HL-60 (cell line): ENCODE measurements at places on chromosomes 1 and 21.

- no peak for DNase-seq
Measured at GRCh38 chr1:196678510-196678884, 26.7 kb downstream of the CFH start.

- DNase-seq = no peak
Measured at GRCh38 chr21:33696465-33696864, 54.2 kb downstream of the ITSN1 start.

DNA sequence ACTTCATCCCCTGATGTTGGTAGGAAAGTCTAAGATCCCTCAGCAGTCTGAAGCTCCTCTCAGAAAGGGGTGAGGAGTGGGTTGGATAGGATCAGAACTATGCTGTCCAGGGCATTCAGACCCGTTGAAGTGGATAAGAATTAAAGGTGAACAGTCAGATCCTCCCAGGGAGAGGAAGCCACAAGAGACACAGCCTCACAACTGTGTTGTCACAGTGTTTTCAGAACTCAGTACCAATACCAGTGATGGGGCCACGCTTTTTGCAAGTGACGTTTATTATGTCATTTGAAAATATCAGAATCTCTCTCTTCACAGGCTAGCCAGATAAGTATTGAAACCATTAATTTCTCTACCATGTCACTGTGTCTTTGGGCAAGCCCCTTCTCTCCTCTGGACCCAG lies 15.4 kb upstream of the EPS15 start:
- no peak for DNase-seq

GRCh38 chr1:6545276-6546112 lies 8.8 kb downstream of the NOL9 start:
- DNase-seq = no peak

- no peak for DNase-seq
Measured at GRCh38 chr1:68276448-68276847, 44.1 kb upstream of the WLS start.

- peak; percentile 32 for DNase-seq
Measured at GRCh38 chr1:172533513-172534151, 682 bp downstream of the SUCO start.

DNA sequence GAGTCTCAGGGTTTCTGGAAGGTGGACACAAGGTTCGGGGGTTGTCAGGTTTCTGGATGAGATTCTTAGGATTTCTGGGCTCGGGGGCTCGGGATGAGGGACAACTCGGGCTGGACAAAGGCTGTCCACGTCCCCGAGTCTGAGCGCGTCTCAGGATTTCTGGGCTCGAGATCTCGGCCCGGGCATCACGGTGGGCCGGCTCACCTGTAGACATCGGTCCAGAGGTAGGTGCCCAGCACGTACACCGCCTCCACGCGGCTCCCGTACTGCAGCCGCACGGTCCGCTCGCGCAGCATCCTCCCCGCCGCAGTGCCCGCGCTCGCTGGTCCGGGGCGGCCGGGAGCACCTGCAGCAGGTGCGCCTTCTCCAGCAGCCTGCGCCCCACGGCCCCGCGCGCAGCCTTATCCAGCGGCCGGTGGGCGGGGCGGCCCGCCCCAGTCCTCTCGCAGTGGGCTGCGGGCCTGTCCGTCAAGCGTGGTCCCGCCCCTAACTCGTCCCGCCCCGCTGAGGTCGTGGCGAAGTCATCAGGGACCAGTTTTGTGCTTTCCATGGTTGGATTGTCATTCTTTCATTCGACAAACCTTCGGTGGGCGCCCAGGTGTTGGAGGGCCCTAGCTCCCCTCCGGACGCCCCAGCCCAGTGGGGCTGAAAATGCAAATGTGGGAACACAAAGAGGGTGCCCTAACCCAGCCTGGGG lies at the start of gene PADI2:
Gene PADI2 (minus strand): TSS at position 376 of the 697 bp plus-strand sequence. CDS start 80 bp downstream, at position 296.
- peak; percentile 56 for DNase-seq

DNA sequence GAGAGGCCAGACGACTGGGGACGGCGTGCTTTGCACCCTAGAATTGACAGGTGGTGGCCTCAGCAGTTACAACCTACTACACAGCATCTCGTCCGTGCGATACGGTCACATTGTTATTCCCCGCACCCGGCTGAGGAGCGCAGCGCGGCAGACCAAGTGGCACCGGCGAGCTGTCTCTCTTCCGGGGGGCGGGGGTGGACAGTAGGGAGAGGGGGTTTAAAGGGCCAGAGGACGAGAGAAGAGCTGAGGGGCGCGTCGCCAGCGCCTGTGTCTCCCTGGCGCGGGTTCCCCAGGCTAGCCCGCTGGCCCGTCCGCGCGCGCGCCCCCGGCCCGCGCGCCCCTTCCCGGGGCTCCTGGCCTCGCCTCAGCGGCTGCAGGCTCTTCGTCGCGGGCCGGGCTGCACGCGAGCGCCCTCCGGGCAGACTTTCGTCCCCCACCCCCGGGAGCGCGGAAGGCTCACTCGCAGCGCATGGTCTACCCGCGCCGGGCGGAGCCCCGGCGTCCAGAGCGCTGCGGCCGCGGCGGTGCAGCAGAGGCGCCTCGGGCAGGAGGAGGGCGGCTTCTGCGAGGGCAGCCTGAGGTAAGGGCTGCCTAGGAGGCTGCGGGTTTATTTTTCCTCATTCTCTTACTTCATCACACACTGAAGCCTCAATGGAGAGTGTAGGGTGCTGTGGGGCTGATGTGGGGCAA lies at the start of gene PDE4B:
Gene PDE4B (plus strand): TSS at position 227 of the 690 bp plus-strand sequence.
- DNase-seq = no peak

DNA sequence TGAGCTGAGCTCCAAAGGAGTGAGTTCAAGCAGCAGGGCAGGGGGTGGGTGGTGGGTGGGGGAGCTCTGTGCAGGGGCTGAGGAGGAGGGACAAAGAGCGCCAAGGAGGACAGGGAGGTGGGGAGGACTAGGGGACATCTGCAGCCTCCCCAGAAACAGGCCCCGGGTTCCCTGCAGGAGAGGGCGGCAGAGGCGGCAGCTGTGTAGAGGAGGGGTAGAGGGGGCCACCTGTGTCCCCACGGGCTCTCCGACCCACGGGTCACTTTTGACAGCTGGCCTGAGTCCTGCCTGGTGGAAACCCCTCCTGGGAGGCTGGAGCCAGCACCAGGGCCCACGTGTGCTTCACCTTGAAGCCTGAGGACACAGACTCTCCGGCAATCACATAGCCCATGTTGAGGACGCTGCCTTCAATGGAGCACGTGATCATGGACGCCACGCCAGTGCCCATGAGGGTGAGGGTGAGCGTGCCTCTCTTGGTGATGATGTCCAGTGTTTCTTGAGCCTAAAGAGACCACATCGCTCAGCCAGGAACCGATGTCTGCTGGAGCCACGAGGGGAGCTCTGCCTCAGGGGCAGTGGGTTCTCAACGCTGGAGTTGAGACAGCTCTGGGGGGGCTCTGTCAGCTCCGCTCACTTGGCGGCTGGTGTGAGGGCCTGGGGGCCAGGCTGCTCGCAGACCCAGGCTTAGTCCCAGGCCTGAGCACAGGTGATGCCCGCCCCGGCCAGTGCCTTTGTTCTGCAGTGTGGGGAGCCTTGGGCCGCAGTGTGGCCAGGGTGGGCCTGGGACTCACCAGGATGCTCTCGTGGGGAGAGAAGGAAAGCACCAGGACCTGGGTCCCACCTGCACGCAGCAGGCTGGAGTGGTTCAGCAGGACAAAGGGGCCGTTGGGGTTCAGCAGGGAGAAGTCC lies 6.6 kb upstream of the TMEM52 start:
- DNase-seq = no peak

GRCh38 chr1:164380893-164381292 lies 178.1 kb upstream of the PBX1 start:
- no peak for DNase-seq

DNA sequence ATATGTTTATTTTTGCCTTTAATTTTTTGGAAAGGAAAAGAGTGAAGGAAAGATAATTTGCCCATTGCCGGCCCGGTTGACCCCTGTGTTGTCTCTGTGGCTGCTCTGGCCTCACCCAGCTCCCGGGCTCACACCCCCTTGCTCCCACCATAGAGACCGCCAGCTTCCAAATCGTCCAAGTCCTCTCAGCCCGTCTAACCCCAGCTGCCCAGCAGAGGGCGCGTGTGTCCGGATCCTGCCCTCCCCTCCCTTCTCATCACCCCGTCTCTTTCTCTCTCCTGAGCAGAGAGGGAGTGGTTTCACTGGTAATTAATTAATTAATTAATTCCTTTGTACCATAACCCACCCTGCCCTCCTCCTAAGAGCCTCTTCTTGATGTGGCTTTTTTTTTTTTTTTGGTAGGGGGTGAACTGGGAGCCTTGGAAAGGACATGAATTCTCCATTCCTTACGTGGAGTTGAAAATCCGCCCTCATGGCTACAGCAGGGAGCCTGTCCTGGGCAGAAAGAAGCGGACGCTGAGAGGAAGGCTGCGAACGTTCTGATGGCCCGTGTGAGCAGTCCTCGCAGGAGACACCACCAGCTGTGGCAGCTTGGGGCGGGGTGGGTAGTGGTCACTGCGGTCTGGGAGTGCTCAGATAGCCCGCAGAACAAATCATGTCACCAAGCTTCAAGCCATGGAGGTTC lies 45.9 kb downstream of the KIAA0040 start:
- DNase-seq = no peak

DNA sequence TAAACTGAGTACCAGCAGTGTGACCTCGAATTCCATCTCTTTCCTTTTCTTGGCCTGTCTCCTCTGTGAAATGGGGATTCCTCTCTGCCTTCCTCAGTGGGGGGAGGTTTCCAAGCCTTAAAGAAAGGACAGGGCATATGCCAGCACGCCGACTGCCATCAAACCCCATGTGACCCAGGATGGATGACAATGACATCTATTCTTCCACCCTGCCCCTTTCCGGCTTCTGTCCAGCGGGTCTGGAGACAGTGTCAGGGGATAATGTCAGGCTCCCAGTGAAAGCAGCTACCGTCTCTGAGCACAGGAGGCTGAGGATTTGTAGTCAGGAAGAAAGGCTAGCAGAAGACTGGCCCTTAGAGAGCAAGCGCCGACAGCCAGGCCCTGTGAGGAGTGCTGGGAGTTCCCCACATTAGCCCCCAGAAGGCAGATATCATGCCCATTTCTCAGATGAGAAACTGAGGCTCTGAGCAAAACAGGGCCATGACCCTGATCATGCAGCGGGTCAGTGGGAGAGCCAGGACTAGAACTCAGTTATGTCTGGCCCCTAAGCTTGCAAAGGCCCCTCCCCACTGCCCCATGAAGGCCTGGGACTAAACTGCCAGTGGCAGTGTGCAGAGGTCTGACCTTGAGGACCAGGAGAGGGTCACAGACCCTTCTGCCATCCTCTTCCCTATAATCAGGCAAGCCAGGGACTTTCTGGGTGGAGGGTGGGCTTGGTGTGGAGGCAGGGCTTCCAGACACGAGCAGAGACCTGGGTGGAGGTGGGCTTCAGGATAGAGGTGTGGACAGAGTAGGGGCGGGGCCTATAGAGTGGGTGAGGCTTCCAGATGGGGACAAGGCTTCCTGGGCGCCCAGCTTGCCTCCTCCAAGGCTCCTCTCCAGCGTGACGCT lies 30.1 kb downstream of the CDCA8 start:
- no peak for DNase-seq

DNA sequence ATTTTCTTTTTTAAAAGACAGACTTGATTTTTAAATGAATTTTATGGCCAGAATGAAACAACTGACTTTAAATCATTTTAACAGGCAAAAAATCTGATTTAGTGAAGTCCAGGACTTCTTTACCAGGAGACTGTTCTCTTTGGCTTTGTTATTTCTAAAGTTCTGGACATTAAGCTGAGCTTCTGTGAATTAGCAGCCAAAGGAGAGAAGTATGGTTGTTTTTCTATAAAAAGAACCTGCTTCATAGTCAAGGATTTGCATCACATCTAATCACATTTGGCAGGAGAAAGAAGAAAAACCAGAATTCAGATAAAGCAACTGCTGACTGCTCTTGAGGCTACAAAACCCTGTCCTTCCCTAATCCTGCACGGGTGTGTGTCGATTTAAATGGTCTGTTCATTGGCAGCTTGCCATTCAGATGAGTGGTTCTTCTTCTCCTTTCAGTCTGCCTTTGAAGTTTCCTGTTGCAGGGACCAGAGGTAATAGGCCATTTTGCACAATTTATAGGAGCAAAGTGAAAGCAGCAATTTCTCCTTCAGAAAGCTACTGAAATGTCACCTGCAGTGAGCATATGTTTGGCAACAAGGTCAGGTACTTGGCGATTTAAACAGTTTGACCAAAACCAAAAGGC lies 215.4 kb downstream of the OLFM3 start:
- DNase-seq = peak; percentile 47

- DNase-seq = no peak
Measured at GRCh38 chr1:207918011-207918410, 7.1 kb upstream of the CD34 start.

GRCh38 chr1:2976180-2976562 lies 45.1 kb upstream of the ACTRT2 start:
- no peak for DNase-seq

DNA sequence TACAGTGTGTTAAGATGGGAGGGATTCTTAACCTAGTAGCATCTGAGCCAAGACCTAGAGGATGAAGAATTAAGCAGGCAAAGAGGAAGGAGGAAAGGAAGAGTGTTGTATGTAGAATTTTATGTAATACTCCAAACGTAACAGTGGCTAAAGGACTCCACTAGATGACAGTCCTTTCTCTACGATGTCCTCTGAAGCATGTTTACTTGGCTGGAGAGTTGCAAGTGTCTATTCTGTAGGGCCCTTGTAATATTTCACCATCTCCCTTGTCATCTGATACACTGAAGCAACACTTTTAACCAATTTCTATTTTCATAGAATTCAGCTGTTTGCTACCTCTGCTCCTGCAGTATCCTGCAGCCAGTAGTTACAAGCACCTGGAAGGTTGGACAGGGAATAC lies 2.2 kb upstream of the YBX1 start:
- peak; percentile 38 for DNase-seq

- no peak for DNase-seq
Measured at GRCh38 chr1:25590096-25590824, 26.3 kb upstream of the MAN1C1 start.

GRCh38 chr1:221806236-221806635 lies 64.3 kb upstream of the DUSP10 start:
- no peak for DNase-seq

GRCh38 chr21:29637134-29637533 lies 302.7 kb downstream of the GRIK1 start:
- DNase-seq = no peak
